Activated CD4-positive, alpha-beta T cell treated with anti-CD3 and anti-CD28 coated beads, Interleukin-2, amount 10 ng/mL, durations not matched to agents 7 days and 5 days (primary cell): ENCODE measurements at places on chromosomes 7 and 10. TPM values are rescaled to one million over a fixed set of nuclear protein-coding genes. Genes with fewer than 3 reads are reported as not detected.

DNA sequence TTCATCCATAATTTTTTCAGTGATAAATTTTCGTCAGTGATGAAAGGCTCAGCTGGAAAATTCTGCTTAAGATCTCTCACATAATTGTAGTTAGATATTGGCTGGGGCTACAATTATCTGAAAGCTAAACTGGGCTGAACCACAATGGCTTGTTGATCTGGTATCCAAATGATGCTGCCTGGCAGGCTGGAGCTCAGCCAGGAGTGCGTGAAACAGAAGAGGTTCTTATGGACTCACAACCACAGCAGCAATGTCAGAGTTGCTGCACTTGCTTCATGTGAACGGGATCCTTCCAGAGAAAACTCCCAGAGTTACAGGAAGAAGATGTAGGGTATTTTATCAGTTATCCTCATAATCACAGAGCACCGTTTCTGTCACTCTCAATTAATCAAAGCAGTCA lies 533.2 kb upstream of the POM121L12 start:
- DNase-seq, result no peak

DNA sequence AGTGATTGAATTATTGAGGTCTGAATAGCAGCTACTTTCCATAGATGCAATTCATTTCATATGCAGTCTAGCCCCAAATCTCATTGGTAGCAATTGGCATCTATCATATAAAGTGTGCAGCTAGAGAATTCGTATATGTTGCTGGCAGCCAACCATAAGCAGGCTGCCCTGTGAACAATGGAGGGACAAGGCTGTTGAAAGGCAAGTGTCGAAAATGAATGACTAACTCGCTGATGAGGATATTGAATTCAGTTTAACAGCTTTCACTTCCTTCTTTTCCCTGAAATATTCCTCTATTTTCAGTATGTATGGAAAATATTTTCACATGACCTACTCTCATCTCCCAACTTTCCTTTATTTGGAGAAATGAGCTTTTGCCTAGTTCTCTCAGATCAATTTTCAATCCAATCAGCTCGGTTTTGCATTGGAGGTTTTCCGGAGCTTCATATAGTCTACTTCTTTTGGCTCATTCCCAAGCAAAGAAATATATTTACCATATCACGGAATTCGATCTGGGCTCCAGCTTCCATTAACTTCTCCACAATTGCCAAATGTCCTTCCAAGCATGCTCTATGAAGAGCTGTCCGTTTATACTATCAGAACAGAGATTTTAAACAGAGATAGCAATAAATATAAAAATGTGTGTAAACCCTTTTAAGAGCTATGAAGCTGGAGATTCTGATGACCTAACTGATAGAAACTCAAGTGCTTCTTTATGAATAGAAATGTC lies 3.5 kb downstream of the ANKRD1 start:
- no peak for DNase-seq

DNA sequence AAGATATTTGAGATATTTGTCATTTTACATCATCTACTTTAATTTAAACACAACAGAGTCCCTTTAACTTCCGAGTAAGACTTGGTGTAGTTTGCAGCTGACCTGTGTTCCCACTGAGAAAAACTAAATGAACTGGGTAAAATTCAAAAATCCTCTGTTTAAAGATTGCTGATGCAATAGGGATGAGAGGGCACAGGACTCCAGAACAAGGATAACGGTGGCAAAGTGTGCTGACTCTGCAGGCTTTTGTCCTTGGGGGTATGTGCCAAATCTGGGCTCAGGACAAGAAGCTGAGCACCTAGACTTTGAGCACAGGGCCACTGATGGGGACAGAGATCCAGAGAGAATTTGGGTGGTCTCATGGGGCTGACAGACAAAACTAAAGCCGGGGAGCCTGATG lies 156.8 kb downstream of the CCDC71L start:
- DNase-seq, result no peak

The NAT16 gene
- total RNA-seq, result not detected

- DNase-seq, result no peak
Measured at GRCh38 chr10:51144161-51144781, 70.0 kb downstream of the PRKG1 start.

DNA sequence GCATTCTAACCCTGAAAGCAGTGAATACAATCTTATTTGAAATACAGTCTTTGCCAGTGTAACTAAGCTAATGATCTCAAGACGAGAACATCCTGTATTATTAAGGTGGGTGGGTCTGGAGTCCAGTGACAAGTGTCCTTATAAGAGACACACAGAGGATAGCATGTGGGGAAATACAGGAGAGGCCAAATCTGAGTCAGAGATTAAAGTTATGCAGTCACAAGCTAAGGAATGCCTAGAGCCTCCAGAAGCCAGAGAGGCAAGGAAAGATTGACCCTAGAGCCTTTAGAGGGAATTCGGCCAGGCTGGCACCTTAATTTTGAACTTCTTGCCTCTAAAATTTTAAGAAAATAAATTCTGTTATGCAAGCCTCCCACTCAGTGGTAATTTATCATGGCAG lies 87.5 kb upstream of the HGF start:
- DNase-seq, result no peak
